ENCODE measurements at places on chromosomes 12 and 14.
A peak's percentile ranks its signal among the peaks of the same experiment; 100 is the strongest.

GRCh38 chr14:75120541-75121291 is 6.1 kb downstream of the NEK9 start:
- DNase-seq = no peak

DNA sequence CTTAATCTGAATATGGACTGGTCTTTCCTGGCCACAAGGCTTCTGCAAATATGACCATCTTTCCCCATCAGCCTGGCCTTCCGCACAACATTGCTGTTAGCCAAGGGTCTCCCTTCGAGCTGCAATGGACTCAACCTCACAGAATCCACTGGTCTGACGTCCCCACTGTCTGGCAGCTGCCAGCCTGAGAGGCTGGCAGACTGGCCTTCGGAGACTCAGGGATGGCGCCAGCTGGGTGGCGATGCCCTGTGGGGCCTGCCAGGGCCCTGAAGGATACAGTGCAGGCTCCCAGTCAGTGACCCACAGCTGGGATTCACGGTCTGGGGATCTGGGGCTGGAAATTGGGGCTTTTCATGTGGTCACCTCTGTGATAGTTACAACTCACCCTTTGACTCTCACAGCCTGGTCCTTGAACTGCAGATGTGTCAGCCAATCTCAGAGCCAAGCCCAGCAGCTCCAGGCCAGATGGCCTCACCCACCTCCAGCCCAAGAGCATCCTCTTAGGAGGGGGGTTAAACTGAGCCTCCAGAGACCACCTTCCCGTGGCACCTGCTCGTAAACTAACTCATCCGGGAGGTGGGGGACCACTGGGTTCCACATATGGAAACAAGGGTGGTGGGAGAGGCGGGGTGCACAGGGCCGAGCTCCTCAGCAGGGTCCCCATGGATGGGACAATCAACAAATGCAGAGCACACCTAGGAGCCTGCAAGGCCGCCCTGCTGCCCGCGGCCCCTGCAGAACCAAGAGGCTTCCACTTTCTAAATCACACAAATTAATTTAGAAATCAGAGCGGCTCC is 21.1 kb upstream of the C14orf180 start:
- no peak for DNase-seq

GRCh38 chr12:121918679-121919038 is 267 bp downstream of the CFAP251 start:
- no peak for DNase-seq

- DNase-seq = peak; percentile 57
These were observed 266.4 kb downstream of the NAV3 start for GRCh38 chr12:78096909-78097597.

GRCh38 chr12:47750229-47750798 is 8.4 kb downstream of the RAPGEF3 start:
- no peak for DNase-seq

- no peak for DNase-seq
These were observed 278.3 kb downstream of the ADGRD1 start for GRCh38 chr12:131232036-131232435.

GRCh38 chr14:27013678-27014077 is 415.8 kb upstream of the NOVA1 start:
- DNase-seq = no peak

GRCh38 chr12:127888943-127889719 is 377.8 kb upstream of the TMEM132C start:
- DNase-seq = peak; percentile 44

DNA sequence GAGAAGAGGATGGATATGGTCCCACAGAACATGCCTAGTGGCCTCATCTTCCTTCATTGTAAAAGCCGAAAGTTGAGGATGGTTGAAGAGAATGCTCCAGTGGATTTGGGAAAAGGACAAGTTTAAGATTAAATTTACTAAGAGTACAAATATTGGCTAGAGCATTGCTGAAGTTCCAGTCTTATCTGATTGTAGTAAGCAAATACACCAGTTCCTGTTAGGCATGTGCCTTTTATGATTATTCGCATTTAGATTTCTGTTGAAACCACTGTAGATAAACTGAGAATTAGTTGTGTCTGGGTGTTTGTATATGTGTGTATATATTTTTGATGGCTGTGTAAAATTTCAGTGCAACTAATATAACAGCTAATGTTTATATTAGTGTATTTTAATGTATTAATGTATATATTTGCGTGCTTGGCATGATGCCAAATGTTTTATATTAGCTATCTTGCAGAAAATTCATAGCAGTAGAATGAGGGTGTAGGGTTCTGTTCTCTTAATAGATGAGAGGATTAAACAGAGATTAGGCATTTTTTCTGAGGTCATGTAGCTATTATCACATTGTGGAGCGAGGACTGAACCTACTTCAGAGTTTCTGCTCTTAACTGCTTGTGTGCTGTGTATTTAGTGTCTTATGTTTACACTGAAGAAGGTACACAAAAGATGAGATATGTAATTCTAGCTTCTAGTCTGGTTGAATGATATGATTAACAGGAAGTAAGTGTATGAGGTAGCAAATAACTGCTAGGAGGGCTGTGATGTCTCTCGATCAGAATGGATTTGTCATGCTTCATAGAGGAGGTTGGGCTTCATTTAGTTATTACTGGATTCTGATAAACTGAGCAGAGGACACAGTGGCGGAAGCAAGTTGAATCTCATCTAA is 21.1 kb downstream of the FKBP3 start:
- no peak for DNase-seq

DNA sequence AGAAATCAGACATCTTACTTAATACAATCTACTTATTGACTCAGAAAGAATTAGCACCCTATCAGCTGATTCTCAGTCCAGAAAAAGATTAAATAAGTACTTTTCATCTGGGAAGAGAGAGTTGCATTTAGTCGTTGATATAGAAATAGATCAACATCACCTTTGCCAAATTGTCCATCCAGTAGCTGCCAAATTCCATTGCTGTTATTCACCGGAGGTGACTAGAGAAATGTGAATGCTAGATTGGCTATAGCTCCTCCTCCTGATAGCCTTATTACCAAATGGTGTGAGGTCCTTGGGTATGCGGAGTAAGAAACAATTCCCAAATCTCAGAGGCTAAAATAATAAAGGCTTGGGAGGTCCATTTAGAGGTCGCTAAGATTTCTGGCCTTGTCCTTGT is 723.3 kb upstream of the FLRT2 start:
- DNase-seq = no peak
